ENCODE measurements at places on chromosomes 1 and 21. TPM values are rescaled to one million over a fixed set of nuclear protein-coding genes. Genes with fewer than 3 reads are reported as not detected.

- H3K4me1 ChIP-seq = peaks cover 20% of the 10 kb centered on the region
- no peak overlapping the region for H3K27ac ChIP-seq
- no peaks in the 10 kb centered on the region for H3K36me3 ChIP-seq
- no peak for DNase-seq
- no peaks in the 10 kb centered on the region for H3K27me3 ChIP-seq
- H3K4me3 ChIP-seq = no peak overlapping the region
Observed at GRCh38 chr1:173427146-173428054, 49.7 kb upstream of the PRDX6 start.

DNA sequence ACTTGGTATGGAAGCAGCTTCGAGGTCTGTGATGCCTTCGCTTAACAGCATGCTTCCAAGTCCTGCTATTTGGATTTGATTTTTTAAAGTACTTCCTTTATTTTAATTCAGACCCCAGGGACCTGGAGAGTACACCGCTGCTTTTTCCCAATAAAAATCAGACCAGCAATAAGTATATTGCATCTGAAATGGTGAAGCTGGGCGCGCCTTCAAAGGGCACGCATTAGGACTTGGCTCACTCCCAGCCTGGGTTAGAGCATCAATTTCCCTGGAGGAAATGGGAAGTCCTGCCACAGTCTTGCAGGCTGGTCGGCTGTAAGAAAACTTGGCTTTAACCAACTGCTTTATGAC, 325.1 kb downstream of the RRAGC start:
- H3K36me3 ChIP-seq = no peaks in the 10 kb centered on the region
- H3K27ac ChIP-seq = no peak overlapping the region
- H3K4me1 ChIP-seq = no peaks in the 10 kb centered on the region

DNA sequence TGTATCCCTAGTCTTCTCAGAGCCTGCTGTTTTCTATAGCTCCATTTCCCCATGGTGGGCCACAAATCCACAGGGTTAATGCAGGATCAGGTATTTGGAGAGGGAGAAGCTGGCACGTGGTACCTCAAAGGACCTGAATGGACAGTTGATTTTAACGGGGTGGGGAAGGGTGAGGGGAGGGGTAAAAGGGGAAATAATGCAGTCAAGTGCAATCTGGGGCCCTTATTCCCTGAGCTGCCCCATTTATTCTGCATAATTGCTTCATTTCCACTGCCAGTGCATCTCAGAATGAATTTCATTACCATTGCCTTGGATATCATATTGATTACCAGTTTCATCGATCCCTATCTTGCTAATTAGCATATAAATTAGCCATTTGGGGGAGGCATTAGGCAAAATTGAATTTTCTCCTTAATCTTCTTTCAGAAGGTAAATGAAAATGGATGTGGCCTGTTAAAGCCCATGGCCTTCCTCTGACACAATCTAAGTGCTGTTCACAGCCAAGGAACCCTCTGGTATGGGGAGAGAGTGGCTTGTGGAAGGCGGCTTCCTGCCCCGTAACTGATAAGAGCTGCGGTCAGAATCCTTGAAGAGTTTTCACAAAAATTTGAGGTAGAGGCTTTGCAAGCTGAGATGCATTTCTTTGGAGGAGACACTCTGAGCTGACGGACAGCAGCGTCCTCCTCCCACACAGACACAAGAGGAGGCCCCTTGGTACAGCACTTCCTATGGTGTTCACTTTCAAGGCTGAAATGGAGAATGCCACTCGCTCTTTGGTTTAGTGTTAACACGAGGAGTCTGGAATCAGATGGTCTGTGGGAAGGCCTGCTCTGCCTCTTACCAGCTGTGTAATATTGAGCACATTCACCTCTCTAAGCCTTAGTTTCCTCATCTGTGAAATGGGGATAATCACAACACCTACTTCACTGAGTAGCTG, 34.4 kb downstream of the PHC2 start:
- no peak overlapping the region for H3K27ac ChIP-seq
- DNase-seq = no peak
- no peaks in the 10 kb centered on the region for H3K36me3 ChIP-seq

GRCh38 chr1:227300682-227301081, 17.6 kb downstream of the CDC42BPA start:
- H3K4me3 ChIP-seq = no peak overlapping the region
- no peaks in the 10 kb centered on the region for H3K36me3 ChIP-seq
- no peak overlapping the region for H3K27ac ChIP-seq
- no peaks in the 10 kb centered on the region for H3K27me3 ChIP-seq
- H3K4me1 ChIP-seq = peaks cover 18% of the 10 kb centered on the region
- no peak for DNase-seq

GRCh38 chr21:33831962-33832659, 83.5 kb downstream of the ATP5PO start:
- H3K27me3 ChIP-seq = no peaks in the 10 kb centered on the region
- H3K27ac ChIP-seq = no peak overlapping the region
- no peaks in the 10 kb centered on the region for H3K36me3 ChIP-seq
- H3K4me3 ChIP-seq = no peak overlapping the region
- DNase-seq = no peak
- H3K4me1 ChIP-seq = peaks cover 8% of the 10 kb centered on the region

GRCh38 chr1:51622455-51622913, 5.6 kb downstream of the OSBPL9 start:
- H3K27me3 ChIP-seq = no peaks in the 10 kb centered on the region
- H3K27ac ChIP-seq = peak overlapping the region; percentile 1
- DNase-seq = peak; percentile 84
- H3K4me3 ChIP-seq = no peak overlapping the region
- no peaks in the 10 kb centered on the region for H3K36me3 ChIP-seq

GRCh38 chr21:43760391-43760958, 15.6 kb downstream of the CSTB start:
- peaks cover 6% of the 10 kb centered on the region for H3K4me1 ChIP-seq
- no peak overlapping the region for H3K4me3 ChIP-seq
- H3K36me3 ChIP-seq = peaks cover 40% of the 10 kb centered on the region
- DNase-seq = no peak
- H3K27ac ChIP-seq = no peak overlapping the region

GRCh38 chr1:109470245-109470644, 3.9 kb downstream of the SYPL2 start:
- peaks cover 3% of the 10 kb centered on the region for H3K4me1 ChIP-seq
- H3K27ac ChIP-seq = no peak overlapping the region
- H3K27me3 ChIP-seq = no peaks in the 10 kb centered on the region
- no peaks in the 10 kb centered on the region for H3K36me3 ChIP-seq
- DNase-seq = no peak
- H3K4me3 ChIP-seq = no peak overlapping the region

DNA sequence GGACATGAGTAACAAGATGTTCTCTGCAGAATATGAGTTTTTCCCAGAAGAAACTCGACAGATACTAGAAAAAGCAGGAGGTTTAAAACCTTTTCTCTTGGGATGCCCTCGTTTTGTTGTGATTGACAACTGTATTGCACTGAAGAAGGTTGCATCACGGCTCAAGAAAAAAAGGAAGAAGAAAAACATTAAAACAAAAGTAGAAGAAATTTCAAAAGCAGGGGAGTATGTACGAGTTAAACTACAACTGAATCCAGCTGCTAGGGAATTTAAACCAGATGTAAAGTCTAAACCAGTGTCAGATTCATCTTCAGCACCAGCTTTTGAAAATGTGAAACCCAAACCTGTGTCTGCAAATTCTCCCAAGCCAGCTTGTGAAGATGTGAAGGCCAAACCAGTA, 92.5 kb downstream of the TTC3 start:
- no peak overlapping the region for H3K4me3 ChIP-seq
- H3K4me1 ChIP-seq = peaks cover 5% of the 10 kb centered on the region

GRCh38 chr1:224219612-224220059, 36.6 kb downstream of the DEGS1 start:
- no peak overlapping the region for H3K27ac ChIP-seq
- no peak for DNase-seq
- no peak overlapping the region for H3K4me3 ChIP-seq
- no peaks in the 10 kb centered on the region for H3K27me3 ChIP-seq
- H3K36me3 ChIP-seq = no peaks in the 10 kb centered on the region
- H3K4me1 ChIP-seq = no peaks in the 10 kb centered on the region

The NR5A2 gene
- 0.40 TPM for polyA plus RNA-seq
